ENCODE measurements at places on chromosomes 5 and 9. TPM values are rescaled to one million over a fixed set of nuclear protein-coding genes. Genes with fewer than 3 reads are reported as not detected.

DNA sequence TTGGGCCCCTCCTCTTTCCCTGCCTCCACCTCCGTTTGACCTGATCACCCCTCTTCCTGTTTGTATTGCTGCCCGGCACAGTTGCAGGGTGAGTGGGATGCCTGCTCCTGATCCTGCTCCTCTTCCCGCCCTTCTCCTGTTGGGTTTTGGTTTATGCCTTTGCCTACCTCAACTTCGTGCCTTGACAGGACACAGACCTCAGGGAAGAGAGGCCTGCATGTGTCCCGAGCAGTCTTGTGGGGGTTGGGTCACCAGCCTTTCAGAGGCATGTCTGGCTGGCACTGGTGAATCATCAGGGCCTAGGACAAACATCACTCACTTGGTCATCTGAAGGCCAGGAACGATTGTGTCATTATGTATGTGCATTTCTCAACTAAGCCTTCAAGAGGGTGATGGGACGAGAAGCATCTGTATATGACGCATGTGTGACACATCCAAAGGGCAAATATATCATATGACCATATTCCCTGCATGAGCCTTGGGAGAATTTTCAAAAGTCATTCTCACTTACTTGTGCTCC, 56.9 kb downstream of the NPR3 start:
- no peak overlapping the region for H3K4me3 ChIP-seq
- H3K4me1 ChIP-seq, result no peaks in the 10 kb centered on the region
- H3K27me3 ChIP-seq, result no peaks in the 10 kb centered on the region
- no peak for DNase-seq
- no peaks in the 10 kb centered on the region for H3K36me3 ChIP-seq
- no peak overlapping the region for H3K27ac ChIP-seq

DNA sequence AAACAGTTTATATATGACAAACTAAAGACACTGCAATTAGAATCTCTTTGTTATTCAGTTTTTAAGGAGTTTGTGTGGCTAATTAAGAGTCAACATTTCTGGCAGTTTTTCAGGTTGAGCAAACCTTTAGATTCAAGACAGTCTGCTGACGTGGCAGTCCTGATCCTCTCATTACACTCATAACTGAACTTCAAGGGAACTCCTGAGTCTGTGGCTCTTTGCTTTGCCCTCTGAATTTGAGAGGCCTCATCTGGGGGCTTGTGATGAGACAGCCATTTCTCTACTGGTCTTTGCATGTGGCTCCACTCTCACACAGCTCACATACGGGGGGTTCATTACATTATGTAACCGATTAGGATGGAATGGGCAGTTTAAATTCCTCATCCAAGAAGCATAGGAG, 182.9 kb upstream of the MEF2C start:
- H3K36me3 ChIP-seq, result no peaks in the 10 kb centered on the region
- H3K27ac ChIP-seq, result no peak overlapping the region
- DNase-seq, result peak; percentile 51
- H3K4me1 ChIP-seq, result peaks cover 11% of the 10 kb centered on the region
- no peak overlapping the region for H3K4me3 ChIP-seq

The PDCD1LG2 gene
- total RNA-seq, result 1.5 TPM

GRCh38 chr5:73909474-73909873, 283.5 kb downstream of the ARHGEF28 start:
- H3K27ac ChIP-seq, result no peak overlapping the region
- no peaks in the 10 kb centered on the region for H3K36me3 ChIP-seq
- no peak overlapping the region for H3K4me3 ChIP-seq
- peaks cover 16% of the 10 kb centered on the region for H3K4me1 ChIP-seq
- peaks cover 47% of the 10 kb centered on the region for H3K27me3 ChIP-seq

- H3K36me3 ChIP-seq, result peaks cover 2% of the 10 kb centered on the region
- DNase-seq, result peak; percentile 47
- H3K4me3 ChIP-seq, result no peak within 1 kb of the TSS
- H3K27ac ChIP-seq, result no peak within 1 kb of the TSS
- H3K4me1 ChIP-seq, result peaks cover 3% of the 10 kb centered on the region
Observed at GRCh38 chr5:141100243-141100805, at the start of gene PCDHB3. PCDHB3 (plus strand) TSS chr5:141100473; CDS start chr5:141100650, 177 bp downstream.

DNA sequence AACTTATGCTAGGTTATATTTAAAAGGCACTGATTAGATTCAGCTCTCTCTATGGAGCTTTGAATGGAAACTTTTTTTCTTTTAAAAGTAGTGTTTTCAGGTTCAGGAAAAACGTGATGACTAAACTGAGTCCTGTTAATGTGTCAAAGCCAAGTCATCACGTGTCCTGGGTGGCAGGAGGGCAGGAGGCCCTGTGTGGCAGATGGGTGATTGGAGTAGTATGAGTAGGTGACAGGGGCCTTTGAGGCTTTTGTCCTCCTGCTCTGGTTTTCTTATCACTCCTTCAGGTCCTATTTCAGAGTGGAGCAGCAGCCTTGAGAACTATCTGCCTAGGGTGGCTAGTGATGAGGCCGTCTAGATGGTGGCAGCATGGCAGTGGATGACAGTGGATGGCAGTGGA, 17.7 kb upstream of the CARTPT start:
- H3K4me3 ChIP-seq, result no peak overlapping the region
- no peak overlapping the region for H3K27ac ChIP-seq
- H3K36me3 ChIP-seq, result peaks cover 4% of the 10 kb centered on the region
- DNase-seq, result no peak

The IFT74 gene
- 12.1 TPM for total RNA-seq

- peaks cover 4% of the 10 kb centered on the region for H3K4me1 ChIP-seq
- H3K36me3 ChIP-seq, result peaks cover 22% of the 10 kb centered on the region
- H3K27me3 ChIP-seq, result no peaks in the 10 kb centered on the region
- H3K27ac ChIP-seq, result no peak overlapping the region
- DNase-seq, result no peak
Observed at GRCh38 chr5:179900206-179900605, 7.5 kb downstream of the TBC1D9B start.

The GFI1B gene
- not detected for total RNA-seq

The SPINK4 gene
- total RNA-seq, result not detected

The KCNV2 gene
- not detected for total RNA-seq

- H3K4me3 ChIP-seq, result no peak overlapping the region
- H3K27ac ChIP-seq, result no peak overlapping the region
- peaks cover 39% of the 10 kb centered on the region for H3K4me1 ChIP-seq
- peak; percentile 46 for DNase-seq
- H3K36me3 ChIP-seq, result peaks cover 43% of the 10 kb centered on the region
- H3K27me3 ChIP-seq, result no peaks in the 10 kb centered on the region
Observed at GRCh38 chr5:87300744-87301143, 33.1 kb downstream of the RASA1 start.

DNA sequence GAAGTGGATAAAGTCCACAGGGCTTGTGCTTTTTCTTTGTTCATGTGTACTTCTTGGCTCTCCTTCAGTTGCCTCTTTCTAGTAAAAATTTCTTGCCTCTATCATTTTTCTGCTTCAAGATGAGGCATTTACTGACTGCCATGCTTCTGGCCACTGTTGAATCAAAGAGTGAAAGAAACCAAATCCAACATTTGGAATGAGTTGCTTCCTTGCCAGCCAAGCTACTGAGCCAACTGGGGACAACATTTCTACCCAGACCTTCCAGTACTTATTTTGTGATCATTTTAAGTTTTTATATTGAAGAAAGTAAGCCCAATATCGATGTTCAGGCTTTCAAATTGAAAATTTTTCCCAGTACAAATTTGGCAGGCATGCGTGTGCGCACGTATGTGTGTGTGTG, 73.2 kb downstream of the SNCAIP start:
- no peak overlapping the region for H3K27ac ChIP-seq
- H3K4me1 ChIP-seq, result no peaks in the 10 kb centered on the region
- no peak for DNase-seq
- no peaks in the 10 kb centered on the region for H3K27me3 ChIP-seq
- no peaks in the 10 kb centered on the region for H3K36me3 ChIP-seq

DNA sequence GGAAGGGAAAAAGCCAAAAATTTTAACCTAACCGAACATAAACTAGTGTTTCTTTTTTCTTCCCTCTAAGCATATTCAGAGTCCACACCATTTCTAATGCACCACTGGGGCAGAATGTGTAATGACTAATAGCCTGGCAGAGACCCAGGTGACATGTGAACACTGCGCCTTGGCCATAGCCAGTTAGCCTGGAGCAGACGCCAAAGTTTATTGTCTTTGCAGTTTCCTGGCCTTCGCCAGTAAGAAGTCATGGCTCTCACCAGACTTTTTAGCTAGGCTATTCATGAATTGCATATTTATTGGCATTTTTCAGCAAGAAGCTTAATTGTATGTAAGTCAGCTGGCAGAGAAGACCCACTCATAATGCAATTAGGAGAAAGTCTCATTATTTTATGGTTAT, 182.8 kb upstream of the SLC27A6 start:
- no peak overlapping the region for H3K4me3 ChIP-seq
- H3K4me1 ChIP-seq, result peaks cover 2% of the 10 kb centered on the region
- no peak for DNase-seq
- no peak overlapping the region for H3K27ac ChIP-seq
- no peaks in the 10 kb centered on the region for H3K27me3 ChIP-seq

DNA sequence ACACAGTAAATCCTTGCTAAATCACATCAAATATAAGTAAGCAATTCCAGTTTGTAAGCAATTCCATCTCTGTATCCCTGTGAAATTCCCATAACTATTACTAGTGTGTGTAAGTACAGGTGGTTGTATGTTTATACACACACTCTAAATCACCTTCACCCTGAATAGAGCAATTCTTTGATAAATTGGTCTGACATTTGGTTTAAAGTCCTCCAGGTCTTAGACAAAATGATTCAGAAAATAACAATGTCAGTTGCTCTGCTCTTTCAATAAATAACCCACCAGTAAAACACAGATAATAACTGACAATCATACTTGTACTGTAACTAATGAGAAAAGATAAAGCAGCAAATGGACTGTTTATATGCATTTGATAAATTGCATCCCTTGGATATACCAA, 226.3 kb downstream of the SPOCK1 start:
- no peak overlapping the region for H3K27ac ChIP-seq
- H3K4me1 ChIP-seq, result no peaks in the 10 kb centered on the region
- H3K4me3 ChIP-seq, result no peak overlapping the region

DNA sequence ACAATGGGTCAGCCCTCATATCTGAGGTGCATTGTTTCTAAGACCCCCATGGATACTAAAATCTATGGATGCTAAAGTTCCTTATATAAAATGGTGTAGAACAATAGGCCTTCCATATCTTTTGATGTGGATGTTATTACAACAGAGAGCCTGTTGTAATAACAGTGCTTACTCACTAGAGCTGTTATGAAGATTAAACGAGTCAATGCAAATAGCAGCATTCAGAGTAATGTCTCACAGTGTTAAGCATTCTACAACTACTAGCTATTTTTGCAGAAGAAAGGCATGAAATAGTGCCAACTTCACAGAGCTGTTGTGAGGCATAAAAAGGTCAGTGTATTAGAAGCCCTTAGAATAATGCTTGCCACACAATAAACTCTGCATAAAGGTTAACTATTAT, 13.0 kb downstream of the CHSY3 start:
- H3K4me3 ChIP-seq, result no peak overlapping the region
- H3K4me1 ChIP-seq, result peaks cover 4% of the 10 kb centered on the region
- H3K27me3 ChIP-seq, result no peaks in the 10 kb centered on the region
- no peaks in the 10 kb centered on the region for H3K36me3 ChIP-seq

- no peak overlapping the region for H3K27ac ChIP-seq
- no peak overlapping the region for H3K4me3 ChIP-seq
- no peak for DNase-seq
Observed at GRCh38 chr5:124504081-124504916, 242.1 kb downstream of the ZNF608 start.

- DNase-seq, result no peak
- H3K36me3 ChIP-seq, result no peaks in the 10 kb centered on the region
- H3K27me3 ChIP-seq, result no peaks in the 10 kb centered on the region
- H3K4me3 ChIP-seq, result no peak overlapping the region
Observed at GRCh38 chr5:57816108-57816507, 333.5 kb upstream of the ACTBL2 start.

The SLC46A2 gene
- not detected for total RNA-seq

DNA sequence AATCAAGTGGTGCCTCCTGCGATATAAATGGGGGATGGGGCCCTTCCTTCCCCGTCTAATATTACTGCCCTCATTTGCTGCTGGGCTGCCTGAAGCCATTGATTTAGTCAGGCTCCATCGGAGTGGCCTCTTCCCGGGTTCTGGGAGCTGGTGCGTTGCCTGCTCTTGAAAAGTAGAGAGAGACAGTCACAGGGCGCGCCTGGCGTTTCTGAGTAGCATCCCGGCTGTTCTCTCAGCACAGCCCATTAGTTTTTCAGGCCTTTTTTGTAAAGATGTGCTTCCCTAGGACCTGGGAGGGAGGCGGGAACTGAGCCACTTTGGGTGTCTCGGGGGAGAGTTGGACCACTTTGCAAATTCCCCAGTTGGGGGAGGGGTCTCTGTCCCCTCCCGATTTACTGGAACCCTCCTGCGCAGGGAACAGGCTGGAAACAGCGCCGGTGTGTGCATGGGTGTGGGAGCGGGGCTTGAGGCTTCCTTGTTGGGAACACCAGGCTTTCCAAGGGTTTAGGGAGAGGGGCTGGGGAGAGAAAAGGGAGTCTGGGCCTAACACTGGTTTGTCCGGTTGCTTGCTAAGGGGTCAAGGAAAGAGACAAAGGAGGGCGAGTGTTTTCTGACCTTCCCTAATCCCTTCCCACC, 4.7 kb downstream of the PRDM6 start:
- DNase-seq, result no peak
- no peak overlapping the region for H3K27ac ChIP-seq
- no peak overlapping the region for H3K4me3 ChIP-seq
- H3K27me3 ChIP-seq, result peaks cover 80% of the 10 kb centered on the region
- peaks cover 4% of the 10 kb centered on the region for H3K36me3 ChIP-seq

- no peak overlapping the region for H3K27ac ChIP-seq
- H3K27me3 ChIP-seq, result peaks cover 14% of the 10 kb centered on the region
- H3K4me1 ChIP-seq, result no peaks in the 10 kb centered on the region
- no peak for DNase-seq
Observed at GRCh38 chr9:134645607-134646365, 4.2 kb downstream of the COL5A1 start.

The PCDHA11 gene
- not detected for total RNA-seq

The MSMP gene
- total RNA-seq, result not detected

DNA sequence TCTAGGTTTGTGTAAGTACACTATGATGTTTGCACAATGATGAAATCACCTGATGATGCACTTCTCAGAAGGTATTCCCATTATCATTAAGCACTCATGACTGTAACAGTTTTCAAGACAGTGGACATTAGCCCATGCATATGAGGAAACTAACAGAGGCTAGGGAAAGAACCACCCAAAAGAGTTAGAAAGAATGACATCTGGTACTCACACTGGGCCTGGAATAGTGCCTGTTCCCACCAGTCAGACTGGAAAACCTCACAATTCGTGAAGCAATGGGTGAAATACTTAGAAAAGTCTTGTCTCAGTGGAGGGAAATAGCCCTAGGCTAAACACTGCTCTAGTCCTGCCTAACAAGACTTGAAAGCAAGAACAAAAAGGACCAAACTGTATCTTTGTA, 117.4 kb upstream of the GDNF start:
- H3K27me3 ChIP-seq, result no peaks in the 10 kb centered on the region
- H3K4me1 ChIP-seq, result no peaks in the 10 kb centered on the region
- no peaks in the 10 kb centered on the region for H3K36me3 ChIP-seq
- DNase-seq, result no peak
- H3K27ac ChIP-seq, result no peak overlapping the region
